ENCODE measurements at places on chromosomes 5 and 9.
A peak's percentile ranks its signal among the peaks of the same experiment; 100 is the strongest.

DNA sequence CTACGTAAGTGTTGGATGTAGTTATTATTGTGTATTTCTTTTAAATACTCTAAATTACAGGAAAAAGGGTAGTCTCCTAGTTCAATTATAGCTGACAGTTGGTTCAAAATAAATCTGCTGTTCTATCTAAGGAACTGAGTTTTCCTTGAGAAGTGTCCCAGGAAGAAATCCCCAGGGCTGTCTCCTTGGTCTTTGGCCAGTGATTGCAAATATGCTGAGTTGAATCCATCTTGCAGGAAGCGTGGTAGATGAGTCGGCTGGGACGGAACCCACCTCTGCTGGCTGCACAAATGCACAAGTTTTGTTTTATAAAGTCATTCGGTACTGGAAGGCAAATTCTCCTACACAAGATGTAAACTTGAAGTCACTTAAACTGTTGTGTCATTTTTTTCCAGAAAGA, 30.2 kb upstream of the HOMER1 start:
- DNase-seq = no peak

DNA sequence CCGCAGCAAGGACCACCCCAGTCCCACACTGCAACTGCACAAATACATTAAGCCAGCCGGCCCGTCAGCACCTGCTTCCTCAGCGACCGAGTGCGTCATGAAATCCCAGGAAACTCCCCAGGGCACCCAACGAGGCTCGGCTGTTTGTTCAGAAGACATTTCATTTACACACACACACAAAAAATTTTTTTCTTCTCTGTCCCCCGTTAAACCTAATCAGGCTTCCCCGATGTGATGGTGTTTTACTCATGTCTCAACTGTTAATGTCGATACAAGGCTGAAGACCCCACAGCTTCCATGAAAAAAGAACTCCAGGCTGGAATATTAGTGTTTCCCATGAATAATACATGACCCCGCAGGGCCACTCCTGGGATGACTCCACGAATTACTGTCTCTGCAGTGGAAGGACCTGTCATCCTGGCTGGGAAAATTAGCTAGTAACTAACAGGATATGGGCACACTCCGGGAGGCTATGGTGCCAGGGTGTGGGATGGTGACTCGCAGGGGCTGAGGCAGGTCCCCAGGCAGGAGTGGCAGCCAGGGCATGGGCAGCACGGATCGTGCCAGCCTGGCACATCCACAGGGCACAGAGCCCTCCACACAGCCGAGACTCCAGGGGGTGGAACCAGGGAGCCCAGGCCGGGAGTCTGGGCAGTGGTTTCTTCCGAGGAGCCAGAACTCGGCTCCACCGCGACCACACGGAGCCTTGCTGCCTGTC, 102.4 kb downstream of the VAV2 start:
- peak; percentile 40 for DNase-seq

DNA sequence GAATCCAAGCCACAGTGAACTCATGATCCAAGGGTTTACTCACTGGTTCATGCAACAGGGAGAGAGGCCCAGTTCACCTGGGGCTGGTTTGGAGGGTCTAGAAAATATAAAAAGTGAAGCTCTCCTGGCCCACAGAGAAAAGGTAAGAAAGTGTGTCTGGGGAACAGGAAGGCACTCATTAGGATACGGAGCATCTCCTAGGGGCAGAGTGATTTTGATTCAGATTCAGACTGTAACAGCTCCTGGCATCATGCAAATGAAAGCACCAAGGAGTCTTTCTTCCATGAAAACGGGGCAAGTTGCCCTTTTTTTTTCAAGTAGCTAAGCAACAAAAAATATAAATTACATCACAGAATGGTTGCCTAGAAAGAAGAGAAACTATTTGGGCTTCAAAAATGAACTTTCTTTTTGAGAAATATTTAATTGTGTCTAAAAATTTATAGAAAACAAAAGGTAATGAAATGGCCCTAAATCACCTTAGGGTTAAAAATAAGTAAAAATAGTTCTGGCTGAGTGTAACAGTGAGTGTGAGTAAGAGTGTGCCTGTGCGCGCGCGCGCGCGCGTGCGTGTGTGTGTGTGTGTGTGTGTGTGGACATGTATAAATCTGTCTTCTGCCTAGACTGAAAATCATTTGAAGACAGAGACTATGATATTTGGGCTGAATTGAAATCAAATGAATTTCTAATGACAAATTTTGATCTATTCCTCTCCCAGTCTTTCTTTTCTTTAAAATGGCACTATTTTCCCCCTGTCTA, 177.8 kb upstream of the ZNF462 start:
- no peak for DNase-seq

- DNase-seq = no peak
These were observed 492 bp downstream of the TENT2 start for GRCh38 chr5:79612667-79613198.

GRCh38 chr9:24939109-24939850, 393.6 kb upstream of the IZUMO3 start:
- no peak for DNase-seq

DNA sequence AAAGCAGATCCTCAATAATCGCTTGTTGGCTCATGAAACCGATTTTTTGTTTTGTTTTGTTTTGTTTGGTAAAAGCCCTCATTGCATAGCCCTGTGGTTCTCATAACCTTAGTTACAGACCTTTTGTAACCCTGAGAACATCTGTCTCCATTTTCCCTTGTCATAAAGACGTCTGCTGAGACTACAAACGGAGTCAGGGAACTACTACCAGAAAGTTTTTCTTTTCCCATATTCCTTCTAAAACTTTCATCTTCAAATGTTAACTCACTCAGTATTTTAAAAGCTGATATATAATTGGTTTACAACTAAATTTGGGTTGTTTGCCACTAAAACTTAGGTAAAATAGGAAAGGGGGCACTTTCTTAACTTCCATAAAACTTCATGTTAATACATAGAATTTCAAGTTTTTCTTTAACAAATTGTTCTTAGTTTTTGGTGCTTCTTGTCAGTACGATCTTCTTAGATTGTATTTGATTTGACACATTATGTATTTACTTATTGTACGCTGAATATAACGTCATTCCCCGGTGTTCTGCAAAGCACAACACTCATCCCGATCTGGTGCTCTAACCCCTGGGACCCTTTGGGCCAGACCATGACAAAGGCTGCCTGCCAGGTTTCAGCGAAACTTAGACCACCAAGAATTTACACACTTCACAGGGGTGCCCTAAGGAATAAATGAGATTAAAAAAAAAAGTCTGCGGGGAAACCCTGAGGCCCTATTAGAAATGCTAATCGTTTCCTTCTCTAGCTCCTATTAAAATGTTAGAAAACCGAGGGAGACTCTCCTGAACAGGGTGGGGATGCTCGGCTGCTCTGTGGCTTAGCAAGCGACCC, 1.1 kb upstream of the ANP32B start:
- DNase-seq = no peak

- DNase-seq = no peak
These were observed 88.0 kb downstream of the NRG2 start for GRCh38 chr5:139955053-139955605.

- no peak for DNase-seq
These were observed 13.3 kb downstream of the OR13J1 start for GRCh38 chr9:35856882-35857281.

- peak; percentile 16 for DNase-seq
These were observed 696 bp downstream of the ZFP62 start for GRCh38 chr5:180860273-180860886.

GRCh38 chr5:135486131-135487036, 34.2 kb upstream of the TIFAB start:
- DNase-seq = no peak

DNA sequence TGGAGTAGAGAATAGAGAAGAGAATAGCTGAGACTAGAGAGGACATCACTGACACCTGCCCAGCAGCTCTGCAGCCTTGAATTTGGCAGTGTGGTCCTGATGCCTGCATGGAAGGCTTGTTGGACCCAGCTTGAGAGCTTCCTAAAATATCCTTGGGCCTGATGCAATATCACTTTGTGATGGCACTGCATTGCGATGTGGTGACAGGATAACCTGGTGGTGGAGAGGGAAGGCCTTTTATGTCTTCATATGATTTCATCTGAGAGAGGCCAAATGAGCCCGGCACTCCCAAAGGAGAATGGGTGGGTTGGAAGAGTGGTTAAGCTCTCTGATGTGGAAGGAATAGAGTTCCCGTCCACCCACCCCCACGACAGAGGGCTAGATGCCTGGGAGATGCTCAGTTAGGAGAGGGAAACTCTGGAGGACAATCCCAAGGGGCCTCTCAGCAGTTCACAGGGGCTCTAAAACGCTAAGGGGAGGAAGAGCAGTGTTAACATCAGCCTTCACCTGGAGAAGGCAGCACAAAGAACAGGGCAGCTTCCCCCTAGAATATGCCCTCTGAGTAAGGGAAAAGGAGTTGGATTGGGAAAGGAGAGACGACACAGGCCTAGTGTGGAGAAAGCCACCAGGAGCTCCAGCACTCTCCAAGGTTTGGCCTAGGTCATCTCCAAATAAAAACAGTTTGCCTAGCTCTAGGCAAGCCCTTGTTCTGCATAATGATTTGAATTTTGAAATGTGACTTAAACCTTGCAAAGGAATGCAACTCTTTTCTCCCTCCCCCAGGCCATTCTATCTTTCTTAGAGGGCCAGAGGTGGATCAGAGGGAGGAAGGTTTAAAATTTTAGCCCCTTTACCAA, 99.8 kb upstream of the SSBP2 start:
- peak; percentile 73 for DNase-seq

GRCh38 chr5:179205277-179205676, 140.0 kb downstream of the ADAMTS2 start:
- DNase-seq = no peak

- DNase-seq = peak; percentile 78
These were observed 86.2 kb downstream of the PTPN3 start for GRCh38 chr9:109411798-109412352.

DNA sequence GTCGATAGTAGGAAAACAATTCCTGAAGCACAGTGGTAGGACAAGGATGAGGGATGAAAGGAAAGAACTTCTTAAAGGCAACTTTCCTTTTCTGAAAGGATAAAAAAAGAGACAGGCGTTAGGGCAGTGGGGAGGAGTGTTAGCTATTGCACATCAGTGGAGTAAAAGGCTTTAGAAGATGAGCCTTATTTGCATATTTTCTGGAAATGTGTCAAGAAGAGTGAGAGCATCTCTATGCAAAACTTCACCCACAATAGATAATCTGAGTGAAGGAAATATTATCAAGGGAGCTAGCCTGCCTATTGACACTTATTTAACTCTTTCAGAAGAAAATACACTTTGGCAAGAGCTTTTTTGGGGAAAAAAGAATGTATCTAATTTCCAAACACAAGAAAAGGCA, 151.6 kb downstream of the MACIR start:
- DNase-seq = no peak

GRCh38 chr5:43602461-43603343, at the start of gene NNT:
Gene NNT, plus strand, starts transcription at chr5:43603180. Its CDS starts 6,016 bp downstream, at chr5:43609196.
- DNase-seq = peak; percentile 74

- DNase-seq = no peak
These were observed 84.2 kb upstream of the IER5L start for GRCh38 chr9:129262261-129262660.

GRCh38 chr5:132388244-132389050, 18.9 kb downstream of the SLC22A5 start:
- DNase-seq = peak; percentile 43

- DNase-seq = peak; percentile 93
These were observed 65.5 kb upstream of the ABCA1 start for GRCh38 chr9:104993291-104993963.

- DNase-seq = no peak
These were observed 30.0 kb upstream of the NREP start for GRCh38 chr5:111787006-111787405.

Measured in foreskin fibroblast (primary cell).